AG04450 (cell line): ENCODE measurements at places on chromosomes 1 and 21.

- DNase-seq: no peak
Measured at GRCh38 chr21:28633839-28634555, 358.7 kb downstream of the LTN1 start.

GRCh38 chr1:221667504-221667903 lies 74.4 kb downstream of the DUSP10 start:
- no peak for DNase-seq

DNA sequence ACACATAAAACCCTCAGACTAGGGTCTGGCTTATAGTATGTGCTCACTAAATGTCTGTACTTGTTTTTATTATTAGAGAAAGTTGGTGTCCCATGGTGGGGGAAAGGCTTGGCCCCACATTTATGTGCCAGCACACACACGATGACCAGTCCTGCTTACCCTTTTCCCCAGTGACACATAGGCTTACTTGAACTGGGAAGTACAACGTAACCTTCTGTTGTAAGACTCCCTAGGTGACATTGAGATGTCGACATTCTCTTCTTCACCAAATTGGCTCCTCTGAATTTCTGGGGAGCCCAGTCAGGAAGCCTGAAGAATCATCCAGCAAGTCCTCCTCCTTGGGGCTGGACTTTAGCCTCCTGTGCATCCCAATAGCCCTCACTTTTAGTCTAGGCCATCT lies 1.7 kb upstream of the MECR start:
- DNase-seq: no peak

DNA sequence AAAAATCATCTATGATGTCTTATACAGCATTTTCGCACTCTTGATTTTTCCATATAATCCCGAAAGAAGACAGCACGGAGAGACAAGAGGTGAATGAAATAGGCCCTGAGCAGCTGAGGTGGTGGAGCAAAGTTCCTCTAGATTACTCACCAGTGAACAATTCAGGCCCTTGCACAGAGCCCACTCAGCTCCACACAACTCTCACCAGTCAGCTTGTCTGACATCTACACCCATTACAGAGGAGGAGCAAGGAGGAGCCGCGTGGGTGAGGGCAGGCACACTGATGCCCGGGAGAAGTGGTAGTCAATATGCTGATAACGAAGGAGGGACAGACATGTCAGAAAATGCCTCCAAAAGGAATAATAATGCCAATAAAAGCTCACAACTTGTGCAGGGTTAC lies 59.9 kb downstream of the DNM3 start:
- no peak for DNase-seq

DNA sequence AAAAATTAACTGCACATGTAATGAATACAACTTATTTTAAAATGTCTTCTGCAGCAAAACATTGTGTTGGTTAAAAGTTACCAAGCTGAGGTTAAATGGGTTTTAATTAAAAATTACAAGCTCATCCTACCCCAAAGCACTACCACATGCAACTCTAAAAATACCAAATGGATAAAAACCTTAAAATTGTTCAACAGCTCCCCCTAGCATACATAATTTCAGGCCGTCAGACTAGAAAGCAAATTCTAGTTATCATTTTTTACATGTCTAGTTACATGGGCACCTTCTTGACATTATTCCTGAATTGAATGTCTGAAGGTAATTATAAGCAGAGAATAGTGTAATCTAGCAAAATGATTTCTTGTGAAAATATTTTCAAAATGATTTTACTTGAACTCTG lies 176.5 kb downstream of the C1orf21 start:
- DNase-seq: no peak

GRCh38 chr1:8702472-8702849 lies 115.0 kb downstream of the RERE start:
- DNase-seq: no peak

GRCh38 chr1:116203920-116204319 lies 92.7 kb downstream of the MAB21L3 start:
- DNase-seq: no peak

GRCh38 chr1:3569436-3569835 lies 41.9 kb downstream of the MEGF6 start:
- DNase-seq: no peak

DNA sequence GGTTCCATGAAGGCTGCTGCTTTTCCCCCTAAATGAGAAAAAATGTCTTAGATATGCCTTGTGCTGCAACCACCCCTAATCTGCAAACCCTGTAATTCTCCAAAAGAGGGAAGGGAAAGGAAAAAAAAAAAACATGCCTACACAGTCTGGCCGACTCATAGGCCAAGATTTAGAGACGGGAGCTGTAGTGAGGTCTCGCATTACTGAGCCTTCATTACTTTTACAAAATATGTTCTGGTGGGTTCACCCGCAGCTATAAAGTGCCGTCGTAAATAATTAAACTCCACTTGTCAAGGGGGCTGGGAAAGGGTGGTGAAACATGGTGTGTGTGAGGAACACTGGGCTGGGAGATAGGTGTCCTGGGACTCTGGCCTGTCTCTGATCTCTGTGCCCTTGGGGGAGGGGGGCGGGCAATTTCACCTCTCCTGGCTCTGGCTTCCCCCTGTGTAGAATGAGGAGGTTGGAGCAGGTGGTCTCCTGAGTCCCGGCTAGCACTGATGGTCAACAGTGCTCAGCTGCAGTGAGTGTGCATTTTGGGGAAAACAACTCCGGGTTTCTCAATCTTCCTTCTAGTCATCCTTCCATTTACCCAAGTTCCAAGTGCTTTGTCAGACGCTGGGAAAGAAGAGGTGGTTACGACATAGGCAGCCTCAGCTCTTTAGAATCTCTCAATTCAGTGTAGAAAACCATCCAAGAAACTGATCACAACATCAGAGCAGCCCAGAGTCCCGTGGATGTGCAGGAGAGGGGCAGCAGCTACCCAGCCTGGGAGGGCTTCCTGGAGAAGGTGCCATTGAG lies 82.3 kb downstream of the ACTL8 start:
- no peak for DNase-seq
